ENCODE measurements at places on chromosomes 7 and 10. TPM values are rescaled to one million over a fixed set of nuclear protein-coding genes. Genes with fewer than 3 reads are reported as not detected.

Gene CYP2C19
- total RNA-seq, result not detected

Gene ZCWPW1
- 0.43 TPM for total RNA-seq

Gene HIPK2
- 7.1 TPM for total RNA-seq

Gene EPHA1
- 0.32 TPM for total RNA-seq

Gene GPR37
- 5.6 TPM for total RNA-seq

Gene BAIAP2L1
- 9.1 TPM for total RNA-seq

Gene PTPN20
- under 0.01 TPM for total RNA-seq

Gene GIMAP4
- not detected for total RNA-seq

Gene SPDYE16
- total RNA-seq, result not detected

Gene HGF
- total RNA-seq, result 60.6 TPM

Gene FAM25C
- not detected for total RNA-seq

Gene HMX2
- not detected for total RNA-seq

Data from fibroblast of villous mesenchyme (primary cell).